ENCODE measurements at places on chromosomes 1 and 21. TPM values are rescaled to one million over a fixed set of nuclear protein-coding genes. Genes with fewer than 3 reads are reported as not detected.

NFASC gene
- 0.11 TPM for total RNA-seq

CELA2A gene
- total RNA-seq: not detected

GRCh38 chr1:183101841-183102276 is 78.6 kb downstream of the LAMC1 start:
- no peak for DNase-seq

- DNase-seq: no peak
Measured at GRCh38 chr1:183837062-183837461, 32.1 kb downstream of the RGL1 start.

GBP4 gene
- total RNA-seq: 37.2 TPM

SPRR4 gene
- not detected for total RNA-seq

HPDL gene
- total RNA-seq: 19.8 TPM

NPR1 gene
- not detected for total RNA-seq

- DNase-seq: no peak
Measured at GRCh38 chr21:46553993-46554392, 50.9 kb downstream of the S100B start.

- no peak for DNase-seq
Measured at GRCh38 chr1:179939941-179940340, 14.7 kb upstream of the CEP350 start.

APP gene
- 81.4 TPM for total RNA-seq

DNA sequence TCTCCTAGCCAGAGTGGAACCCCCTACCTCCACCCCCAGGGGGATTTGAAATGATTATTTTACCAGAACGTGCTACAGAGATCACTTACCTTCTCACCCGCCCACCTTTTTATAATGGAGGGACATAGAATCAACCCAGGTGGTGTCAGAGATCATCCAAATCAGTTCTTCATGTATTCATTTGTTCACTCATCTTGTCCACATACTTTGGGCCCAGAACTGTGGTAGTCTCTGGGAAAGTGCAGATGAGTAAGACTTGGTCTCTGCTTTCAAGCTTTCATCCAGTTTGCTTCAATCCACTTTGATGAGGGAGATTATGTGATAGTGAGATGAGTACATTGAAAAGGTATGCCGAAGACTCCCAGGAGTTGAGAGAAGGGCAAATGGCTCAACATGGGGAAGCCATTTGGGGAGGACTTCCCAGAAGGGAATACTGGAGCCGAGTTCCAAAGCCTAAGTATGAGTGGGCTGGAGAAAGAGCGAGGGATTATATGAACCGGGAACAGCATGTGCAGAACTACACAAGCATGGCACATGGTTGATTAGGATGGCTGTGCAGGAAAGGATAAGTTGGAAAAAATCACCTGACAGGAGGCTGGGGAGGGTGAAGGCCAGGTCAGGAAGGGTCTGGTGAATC is 1.9 kb downstream of the FGGY start:
- DNase-seq: no peak

- no peak for DNase-seq
Measured at GRCh38 chr1:9313576-9313975, 20.9 kb downstream of the SPSB1 start.

DNA sequence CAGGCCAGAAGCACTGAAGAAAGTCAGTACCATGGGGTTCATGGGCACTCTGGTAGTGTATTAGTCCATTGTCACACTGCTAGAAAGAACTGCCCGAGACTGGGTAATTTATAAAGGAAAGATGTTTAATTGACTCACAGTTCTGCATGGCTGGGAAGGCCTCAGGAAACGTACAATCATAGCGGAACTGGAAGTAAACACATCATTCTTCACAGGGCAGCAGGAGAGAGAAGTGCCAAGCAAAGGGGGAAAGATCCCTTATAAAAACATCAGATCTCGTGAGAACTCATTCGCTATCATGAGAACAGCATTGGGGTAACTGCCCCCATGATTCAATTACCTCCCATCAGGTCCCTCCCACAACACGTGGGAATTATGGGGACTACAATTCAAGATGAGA is 20.2 kb upstream of the ROR1 start:
- DNase-seq: no peak

DNA sequence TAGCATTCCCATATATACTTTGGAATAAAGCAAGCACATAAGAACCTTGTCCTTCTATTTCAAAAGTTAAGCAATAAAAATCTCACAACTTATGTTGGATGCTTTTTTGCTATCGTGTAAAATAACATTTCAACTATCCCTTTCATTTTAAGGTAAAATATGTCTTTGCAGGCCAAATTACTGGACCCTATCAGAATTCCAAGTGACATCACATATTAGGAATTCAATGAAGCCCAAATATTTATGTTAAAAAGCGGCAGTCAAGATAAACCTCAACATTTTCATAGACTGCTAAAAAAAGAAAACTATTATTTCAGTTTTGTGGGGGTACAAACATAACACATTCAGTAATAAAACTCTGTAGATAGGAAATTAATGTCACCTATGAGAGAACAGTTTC is 252.0 kb downstream of the KCTD3 start:
- DNase-seq: no peak

GPR61 gene
- not detected for total RNA-seq

DNA sequence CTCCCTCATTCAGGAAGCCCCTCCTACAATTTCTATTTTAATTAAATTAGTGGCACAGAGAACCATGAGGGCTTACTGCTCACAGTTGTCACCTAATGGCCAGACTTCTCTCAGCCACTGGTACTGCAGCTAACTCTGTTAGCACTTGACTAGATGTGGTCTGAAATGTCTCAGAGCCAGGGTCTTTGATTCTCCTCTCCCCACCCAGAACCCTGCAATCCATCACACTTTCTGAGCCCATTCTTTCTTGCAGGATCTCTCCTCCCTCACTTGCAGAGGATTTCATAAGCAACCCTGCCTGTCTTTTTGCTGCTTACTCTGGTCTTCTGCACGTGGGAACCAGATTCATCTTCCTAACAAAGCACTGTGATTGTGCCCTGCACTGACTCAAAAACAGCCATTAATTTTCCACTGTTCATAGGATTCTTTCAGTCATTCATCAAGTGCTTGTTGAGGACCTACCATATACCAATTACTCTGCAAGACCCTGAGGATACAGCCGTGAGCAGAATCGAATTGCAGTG is 108.4 kb downstream of the EDEM3 start:
- DNase-seq: no peak

- DNase-seq: no peak
Measured at GRCh38 chr1:17301767-17302166, 6.2 kb upstream of the PADI4 start.

- no peak for DNase-seq
Measured at GRCh38 chr21:46124926-46125845, 27.3 kb downstream of the COL6A2 start.

CLDN14 gene
- total RNA-seq: not detected

DNA sequence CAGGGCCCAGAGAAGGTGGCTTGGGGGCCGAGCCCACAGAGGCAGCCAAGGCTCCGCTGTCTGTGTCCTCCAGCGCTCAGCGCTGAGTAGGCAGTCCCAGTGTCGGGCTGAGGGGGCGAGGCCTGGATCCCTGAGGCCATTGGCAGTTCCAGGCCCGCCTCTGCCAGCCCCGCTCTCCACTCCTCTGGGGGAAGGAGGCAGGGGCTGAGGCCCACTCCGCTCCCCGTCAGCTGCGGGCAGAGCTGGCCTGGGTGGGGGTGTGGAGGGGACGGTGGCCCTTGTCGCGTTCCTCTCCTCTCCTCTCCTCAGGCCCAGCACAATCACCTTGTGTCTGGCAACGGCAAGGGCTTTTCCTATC is 132.8 kb downstream of the CASZ1 start:
- DNase-seq: no peak

DNA sequence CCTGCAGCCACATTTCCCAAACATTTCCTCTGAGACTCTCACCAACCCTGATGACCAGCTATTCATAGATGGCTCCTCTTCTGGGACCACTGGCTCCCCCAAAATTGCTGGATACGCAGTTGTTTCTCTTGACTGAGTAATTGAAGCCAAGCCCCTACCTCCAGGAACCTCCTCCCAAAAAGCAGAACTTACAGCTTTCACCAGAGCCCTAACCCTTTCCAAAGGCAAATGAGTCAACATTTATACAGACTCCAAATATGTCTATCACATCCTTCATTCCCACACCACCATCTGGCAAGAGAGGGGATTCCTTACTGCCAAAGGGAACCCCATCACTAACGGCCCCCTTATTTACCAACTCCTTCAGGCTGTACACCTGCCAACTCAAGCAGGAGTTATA is 20.3 kb upstream of the CA6 start:
- DNase-seq: no peak

DNA sequence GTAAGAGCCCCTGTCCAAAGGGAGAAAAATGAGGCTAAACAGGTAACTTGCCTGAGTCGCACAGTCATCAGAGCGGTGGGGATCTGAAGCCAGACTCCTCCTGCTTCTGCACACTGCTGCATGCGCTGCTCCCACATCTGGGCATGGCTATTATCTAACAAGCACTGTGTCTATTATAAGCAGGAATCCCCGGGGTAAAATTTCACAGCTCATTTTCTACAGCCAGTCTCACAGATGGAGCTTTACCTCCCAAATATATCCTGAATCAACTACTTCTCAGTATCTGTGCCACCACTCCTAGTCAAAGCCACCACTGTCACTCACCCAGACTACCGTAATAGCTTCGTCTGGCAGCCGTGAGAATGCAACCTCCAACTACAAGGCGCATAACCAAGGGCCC is 9.8 kb downstream of the MTOR start:
- DNase-seq: no peak

DNA sequence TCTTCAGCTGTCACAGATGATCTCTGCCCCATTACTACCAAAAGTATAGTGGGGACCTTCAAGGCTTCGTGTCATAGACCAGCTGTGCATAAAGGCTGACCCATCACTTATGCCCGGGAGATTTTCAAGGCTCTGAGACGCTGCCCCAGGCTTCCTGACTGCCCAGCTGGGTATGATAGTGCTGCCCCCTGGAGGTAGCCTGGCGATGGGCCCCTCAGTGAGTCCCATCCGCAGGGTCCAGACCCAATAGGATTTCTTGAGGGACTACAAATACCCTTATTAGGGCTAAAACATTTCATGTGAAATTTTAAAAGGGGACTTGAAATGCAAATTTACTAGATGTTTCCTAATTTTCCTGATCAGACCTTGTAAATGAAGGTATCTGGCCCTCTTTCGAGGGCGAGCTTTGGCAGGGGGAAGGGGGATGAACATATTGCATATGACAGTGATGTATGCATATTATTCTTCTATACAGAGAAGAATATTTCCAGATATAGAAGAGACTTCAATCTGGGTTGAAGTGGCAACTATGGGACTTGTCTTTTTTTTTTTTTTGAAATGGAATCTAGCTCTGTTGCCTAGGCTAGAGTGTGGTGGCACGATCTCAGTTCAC is 11.7 kb upstream of the FCMR start:
- DNase-seq: peak; percentile 66

- DNase-seq: no peak
Measured at GRCh38 chr1:19831441-19831840, 16.4 kb upstream of the RNF186 start.

DNA sequence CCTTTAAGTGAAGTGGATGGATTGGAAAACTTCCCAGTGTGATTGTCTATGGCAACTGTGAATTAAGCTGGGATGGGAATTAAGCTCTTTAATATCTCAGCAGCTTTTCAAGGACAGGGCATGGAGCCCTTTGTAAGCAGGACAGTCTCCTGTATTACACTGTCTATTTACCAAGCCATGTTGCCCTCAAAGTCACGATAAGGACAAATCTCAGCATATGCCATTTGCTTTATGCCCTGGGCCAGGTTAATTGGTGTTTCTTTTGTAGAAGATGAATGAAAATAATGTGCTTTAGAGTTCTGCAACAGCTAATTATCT is 17.6 kb downstream of the UTP25 start:
- DNase-seq: no peak

GRCh38 chr1:204464701-204465100 is 29.9 kb downstream of the PIK3C2B start:
- DNase-seq: no peak

MYOC gene
- total RNA-seq: not detected

DNA sequence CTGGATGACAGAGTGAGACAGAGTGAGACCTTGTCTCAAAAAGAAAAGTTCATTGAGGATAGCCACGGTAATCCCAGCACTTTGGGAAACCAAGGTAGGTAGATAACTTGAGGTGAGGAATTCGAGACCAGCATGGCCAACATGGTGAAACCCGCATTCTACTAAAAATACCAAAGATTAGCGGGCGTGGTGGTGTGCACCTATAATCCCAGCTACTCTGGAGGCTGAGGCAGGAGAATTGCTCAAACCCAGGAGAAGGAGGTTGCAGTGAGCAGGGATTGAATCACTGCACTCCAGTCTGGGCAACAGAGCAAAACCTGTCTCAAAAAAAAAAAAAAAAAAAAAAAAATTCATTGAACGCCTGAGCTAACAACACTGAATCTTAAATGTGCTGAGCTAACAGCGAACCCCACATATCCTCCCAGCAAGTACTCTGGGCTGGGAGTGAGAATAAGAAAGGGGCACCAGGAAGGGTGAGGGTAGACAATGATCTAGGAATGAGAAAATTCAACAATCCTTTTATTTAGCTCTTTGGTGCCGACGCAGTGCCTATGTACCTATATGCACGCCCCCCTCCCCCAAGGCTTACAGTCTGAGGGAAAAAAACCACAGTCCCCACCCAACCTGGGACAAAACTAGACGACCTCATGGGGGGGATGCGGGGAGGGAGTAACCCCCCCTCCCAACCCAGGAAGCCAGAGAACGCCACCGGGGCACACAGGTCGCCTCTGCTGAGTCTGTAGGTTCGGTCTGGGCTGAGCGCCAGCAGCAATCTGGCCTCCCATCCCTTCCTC is 1.4 kb upstream of the CACNA1S start:
- DNase-seq: no peak

DNA sequence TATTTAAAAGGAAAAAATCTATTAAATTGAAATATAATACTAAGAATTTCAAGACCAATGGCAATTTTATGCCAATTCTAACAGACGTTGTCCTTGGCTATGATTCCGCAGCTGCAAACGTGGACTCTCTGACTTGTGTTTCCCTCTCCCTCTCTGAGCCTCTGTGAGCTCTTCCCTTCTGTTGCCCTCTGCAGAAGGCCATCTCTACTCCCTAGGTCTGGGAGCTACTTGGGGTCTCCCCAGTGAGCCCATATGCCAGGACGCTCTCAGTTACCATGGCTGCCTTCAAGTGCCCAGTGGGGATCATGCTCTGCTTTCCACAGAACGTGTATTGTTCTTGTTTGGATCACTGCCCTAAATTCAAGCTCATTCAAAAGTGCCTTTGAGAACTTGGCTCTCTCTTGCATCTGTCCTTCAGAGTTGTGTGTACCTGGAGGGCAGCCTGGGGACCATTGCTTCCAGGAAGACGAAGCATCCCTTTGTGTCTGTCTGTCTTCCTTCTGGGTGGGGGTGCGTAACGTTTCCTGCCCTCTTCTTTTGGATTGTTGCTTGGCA is 97.5 kb upstream of the TSPAN2 start:
- DNase-seq: no peak

MCOLN3 gene
- total RNA-seq: 0.27 TPM

DNA sequence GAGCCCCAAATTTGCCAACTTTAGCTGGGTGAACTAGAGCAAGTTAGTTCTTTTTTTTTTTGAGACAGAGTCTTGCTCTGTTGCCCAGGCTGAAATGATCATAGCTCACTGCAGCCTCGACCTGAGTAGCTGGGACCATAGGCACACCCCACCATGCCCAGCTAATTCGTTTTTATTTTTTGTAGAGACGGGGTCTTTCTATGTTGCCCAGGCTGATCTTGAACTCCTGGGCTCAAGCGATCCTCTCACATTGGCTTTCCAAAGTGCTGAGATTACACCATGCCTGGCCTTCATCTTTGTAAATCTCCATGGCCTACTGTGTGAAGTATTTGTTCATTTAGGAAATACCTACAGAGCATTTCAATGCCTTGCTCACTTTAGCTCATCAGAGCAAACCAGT is 105.6 kb upstream of the SLC44A3 start:
- DNase-seq: no peak

- no peak for DNase-seq
Measured at GRCh38 chr1:234593109-234593508, 16.9 kb downstream of the IRF2BP2 start.

Data from activated naive CD4-positive, alpha-beta T cell treated with anti-CD3 and anti-CD28 coated beads, Interleukin-2, amount 50 U/mL, for 72 hours (primary cell).